ENCODE measurements at places on chromosomes 5 and 9.

- no peak for DNase-seq
Observed at GRCh38 chr9:80964374-80964773, 725.0 kb downstream of the TLE1 start.

DNA sequence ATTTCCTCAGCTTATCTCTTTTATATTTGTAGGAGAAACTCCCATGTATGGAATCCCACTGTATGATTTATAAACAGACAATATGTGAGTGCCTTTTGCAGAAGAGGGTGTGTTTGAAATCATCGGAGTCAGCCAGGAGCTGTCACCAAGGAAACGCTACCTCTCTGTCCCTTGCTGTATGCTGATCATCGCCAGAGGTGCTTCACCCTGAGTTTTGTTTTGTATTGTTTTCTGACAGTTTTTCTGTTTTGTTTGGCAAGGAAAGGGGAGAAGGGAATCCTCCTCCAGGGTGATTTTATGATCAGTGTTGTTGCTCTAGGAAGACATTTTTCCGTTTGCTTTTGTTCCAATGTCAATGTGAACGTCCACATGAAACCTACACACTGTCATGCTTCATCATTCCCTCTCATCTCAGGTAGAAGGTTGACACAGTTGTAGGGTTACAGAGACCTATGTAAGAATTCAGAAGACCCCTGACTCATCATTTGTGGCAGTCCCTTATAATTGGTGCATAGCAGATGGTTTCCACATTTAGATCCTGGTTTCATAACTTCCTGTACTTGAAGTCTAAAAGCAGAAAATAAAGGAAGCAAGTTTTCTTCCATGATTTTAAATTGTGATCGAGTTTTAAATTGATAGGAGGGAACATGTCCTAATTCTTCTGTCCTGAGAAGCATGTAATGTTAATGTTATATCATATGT is 18.0 kb upstream of the CTSL start:
- DNase-seq = no peak

DNA sequence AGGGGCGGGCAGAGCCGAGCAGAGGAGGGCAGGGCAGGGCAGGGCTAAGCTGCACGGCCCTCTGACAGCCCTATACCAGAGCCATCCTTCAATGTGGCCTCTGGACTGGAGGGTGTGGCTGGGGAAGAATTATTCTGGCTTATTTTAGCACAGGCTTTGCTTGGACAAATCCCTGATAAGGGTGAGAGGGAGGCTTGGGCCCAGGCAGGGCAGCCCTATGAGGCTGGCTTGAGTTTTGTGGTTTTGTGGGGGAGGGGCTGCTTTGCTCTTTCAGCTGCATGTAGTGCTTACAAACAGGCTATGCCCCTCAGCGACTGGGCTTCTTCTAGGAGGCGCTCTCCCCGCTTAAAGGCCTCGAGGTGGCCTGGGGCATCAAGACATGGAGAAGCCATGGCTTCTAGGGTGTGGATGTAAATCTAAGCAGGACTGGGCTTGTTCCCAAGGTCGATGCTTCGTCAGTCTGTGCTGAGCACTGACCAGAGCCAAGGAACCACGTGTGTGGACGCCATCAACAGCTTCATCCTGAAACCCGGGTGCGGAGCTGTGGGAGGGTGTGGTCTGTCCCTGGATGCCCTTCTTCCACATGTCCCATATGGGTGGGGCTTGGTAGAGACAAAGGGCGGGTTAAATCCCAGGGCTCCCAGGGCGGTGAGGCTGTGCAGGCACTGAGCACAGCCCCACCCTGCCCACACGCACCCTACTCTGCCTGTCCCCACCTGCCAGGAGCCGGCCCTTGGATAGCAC is 45.7 kb upstream of the IPPK start:
- DNase-seq = peak; percentile 28

- DNase-seq = no peak
Observed at GRCh38 chr9:112247090-112247489, 72.0 kb upstream of the SUSD1 start.

DNA sequence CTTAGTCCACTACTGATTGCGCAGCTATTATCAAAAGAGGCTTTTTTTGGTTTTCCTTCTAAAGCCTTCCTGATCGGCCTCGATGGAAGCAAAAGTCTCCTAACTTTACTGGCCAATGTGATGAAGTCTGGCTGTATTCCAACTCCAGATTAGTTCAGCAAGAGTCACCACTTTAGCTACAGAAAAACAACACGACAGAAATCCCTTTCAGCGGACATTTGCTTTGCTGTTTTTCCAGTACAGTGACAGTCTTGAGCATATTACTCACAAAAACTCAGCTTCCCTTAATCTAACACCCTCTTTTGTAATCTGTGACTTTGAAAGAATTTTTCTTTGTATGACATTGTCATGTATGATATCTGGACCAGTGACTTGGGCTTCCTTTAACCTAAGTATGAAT is 95.7 kb downstream of the HOMER1 start:
- DNase-seq = no peak

DNA sequence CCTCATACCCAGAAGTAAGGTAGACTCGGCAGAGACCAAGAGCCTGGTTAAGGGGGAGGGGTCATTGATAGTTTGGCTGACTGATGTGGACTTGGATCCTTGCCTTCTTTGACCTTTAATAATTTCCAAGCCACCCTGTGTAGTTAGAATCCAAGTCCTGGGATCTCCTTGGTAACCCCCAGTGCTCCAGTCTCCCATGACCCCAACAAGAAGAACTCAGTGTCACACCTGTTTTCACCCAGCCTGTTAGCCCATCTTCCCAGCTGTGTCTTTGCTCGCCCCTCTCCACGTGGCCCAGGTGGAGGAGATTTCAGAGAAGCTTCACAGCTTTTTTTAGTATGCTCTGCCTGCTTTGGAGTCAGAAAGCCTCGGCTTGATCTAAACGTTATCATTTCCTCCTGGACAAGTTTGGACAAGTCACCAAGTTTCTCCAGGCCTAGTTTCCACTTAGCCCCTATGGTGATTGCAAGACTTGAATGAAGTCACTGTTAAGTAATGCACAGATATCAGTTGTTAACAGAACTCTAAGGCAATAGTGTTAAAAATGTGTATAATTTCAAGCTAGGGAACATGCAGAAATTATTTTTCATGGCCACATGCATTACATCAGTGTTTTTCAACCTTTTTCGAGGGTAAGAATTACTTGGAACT is 170.0 kb downstream of the TMEM38B start:
- DNase-seq = no peak

- DNase-seq = no peak
Observed at GRCh38 chr5:154384480-154385235, 61.1 kb upstream of the SAP30L start.

GRCh38 chr5:54867310-54867944 is 118.0 kb downstream of the ESM1 start:
- peak; percentile 65 for DNase-seq

- DNase-seq = no peak
Observed at GRCh38 chr9:93677641-93678136, 101.3 kb downstream of the PHF2 start.

DNA sequence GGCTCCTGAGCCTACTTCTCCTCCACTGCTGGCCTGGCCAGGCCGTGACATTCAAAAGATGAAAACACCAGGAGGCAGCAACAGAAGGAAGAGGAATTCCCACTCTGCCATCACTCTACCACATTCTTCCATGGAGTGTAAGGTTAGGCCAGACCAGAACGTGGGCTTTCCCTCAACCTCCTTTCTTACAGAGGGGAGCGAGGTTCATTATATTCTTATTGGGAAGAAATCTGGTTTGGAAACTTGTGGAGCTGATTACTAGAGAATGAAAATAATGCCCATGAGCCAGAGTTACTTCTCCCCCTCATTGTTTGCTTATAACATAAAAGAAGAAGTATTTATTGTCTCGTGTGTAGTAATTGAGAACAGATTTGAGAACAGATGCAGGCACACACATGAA is 136.3 kb upstream of the BASP1 start:
- peak; percentile 39 for DNase-seq

- DNase-seq = no peak
Observed at GRCh38 chr9:133939171-133939785, 52.8 kb downstream of the VAV2 start.

GRCh38 chr5:4929092-4929655 is 211.0 kb upstream of the ADAMTS16 start:
- DNase-seq = no peak

GRCh38 chr5:178145965-178146820 is 7.5 kb downstream of the NHP2 start:
- no peak for DNase-seq

GRCh38 chr9:19371942-19372341 is 8.1 kb downstream of the RPS6 start:
- peak; percentile 8 for DNase-seq

- DNase-seq = no peak
Observed at GRCh38 chr9:114969269-114969668, 38.9 kb upstream of the TNFSF8 start.

DNA sequence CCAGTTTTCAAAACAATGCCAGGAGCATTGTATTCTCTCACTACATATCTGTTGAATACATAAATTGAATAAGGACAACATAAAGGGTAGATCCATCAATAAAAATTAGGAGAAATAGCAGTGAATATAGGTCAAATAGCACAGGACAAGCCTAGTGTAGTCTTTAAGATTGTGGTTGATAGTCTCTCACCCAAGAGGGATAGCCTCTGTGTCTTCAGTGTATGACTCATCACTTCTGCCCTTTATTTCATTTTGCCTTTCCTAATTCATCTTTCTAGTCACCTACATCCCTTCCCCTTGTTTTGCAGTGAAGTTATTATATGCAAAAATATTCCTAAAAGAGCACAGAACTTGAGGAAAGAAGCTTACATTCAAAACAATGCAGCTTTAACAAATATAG is 335.0 kb upstream of the TUSC1 start:
- no peak for DNase-seq

GRCh38 chr5:164007064-164007463 is 501.6 kb downstream of the MAT2B start:
- DNase-seq = no peak

GRCh38 chr5:124061068-124061430 is 549.1 kb downstream of the CSNK1G3 start:
- DNase-seq = no peak

GRCh38 chr5:110707260-110707844 is 19.1 kb downstream of the TMEM232 start:
- no peak for DNase-seq

Data from fibroblast of the conjunctiva (primary cell).